ENCODE measurements at places on chromosomes 11 and 22. TPM values are rescaled to one million over a fixed set of nuclear protein-coding genes. Genes with fewer than 3 reads are reported as not detected.
A peak's percentile ranks its signal among the peaks of the same experiment; 100 is the strongest.

MUC6 gene
- total RNA-seq: not detected

GRCh38 chr22:26416670-26417276, 12.3 kb upstream of the ASPHD2 start:
- H3K4me1 ChIP-seq: no peaks in the 10 kb centered on the region
- H3K27ac ChIP-seq: no peak overlapping the region
- H3K36me3 ChIP-seq: no peaks in the 10 kb centered on the region

SLC7A4 gene
- total RNA-seq: 0.45 TPM

GRCh38 chr11:68329536-68329935, 17.1 kb downstream of the LRP5 start:
- H3K4me3 ChIP-seq: no peak overlapping the region
- no peaks in the 10 kb centered on the region for H3K36me3 ChIP-seq
- no peak for DNase-seq
- no peaks in the 10 kb centered on the region for H3K27me3 ChIP-seq

- H3K4me1 ChIP-seq: no peaks in the 10 kb centered on the region
- no peaks in the 10 kb centered on the region for H3K36me3 ChIP-seq
- H3K27me3 ChIP-seq: no peaks in the 10 kb centered on the region
- no peak overlapping the region for H3K27ac ChIP-seq
- no peak for DNase-seq
- H3K4me3 ChIP-seq: no peak overlapping the region
Observed at GRCh38 chr11:76854709-76855108, 6.0 kb upstream of the ACER3 start.

DNA sequence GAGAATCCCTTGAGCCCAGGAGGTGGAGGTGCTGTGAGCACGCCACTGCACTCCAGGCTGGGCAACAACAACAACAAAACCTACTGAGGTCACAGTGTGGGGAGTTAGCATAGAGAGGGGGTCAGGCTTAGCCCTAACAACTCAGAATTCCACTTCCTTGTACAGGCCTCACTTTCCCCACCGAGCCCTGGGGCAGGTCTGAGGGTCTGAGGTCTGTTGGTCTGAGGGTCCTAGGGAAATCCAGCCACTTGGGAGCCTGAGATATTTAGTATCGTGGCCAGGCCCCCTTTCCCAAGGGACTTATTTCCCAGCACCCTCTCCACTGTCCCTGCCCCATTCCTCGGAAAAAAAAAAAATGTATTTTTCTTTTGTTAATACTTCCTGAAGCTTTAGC, 34.8 kb upstream of the HORMAD2 start:
- no peak overlapping the region for H3K4me3 ChIP-seq
- no peaks in the 10 kb centered on the region for H3K36me3 ChIP-seq
- no peaks in the 10 kb centered on the region for H3K27me3 ChIP-seq
- H3K27ac ChIP-seq: peak overlapping the region; percentile 27
- peaks cover 31% of the 10 kb centered on the region for H3K4me1 ChIP-seq
- no peak for DNase-seq

GRCh38 chr11:92267968-92268367, 43.4 kb downstream of the FAT3 start:
- H3K36me3 ChIP-seq: no peaks in the 10 kb centered on the region
- no peaks in the 10 kb centered on the region for H3K4me1 ChIP-seq
- H3K4me3 ChIP-seq: no peak overlapping the region
- no peak for DNase-seq
- no peaks in the 10 kb centered on the region for H3K27me3 ChIP-seq

- H3K4me3 ChIP-seq: no peak overlapping the region
- DNase-seq: peak; percentile 84
- no peaks in the 10 kb centered on the region for H3K27me3 ChIP-seq
- H3K4me1 ChIP-seq: peaks cover 20% of the 10 kb centered on the region
- peak overlapping the region; percentile 34 for H3K27ac ChIP-seq
Observed at GRCh38 chr11:47913529-47914244, 65.5 kb upstream of the NUP160 start.

SHISA8 gene
- not detected for total RNA-seq

DNA sequence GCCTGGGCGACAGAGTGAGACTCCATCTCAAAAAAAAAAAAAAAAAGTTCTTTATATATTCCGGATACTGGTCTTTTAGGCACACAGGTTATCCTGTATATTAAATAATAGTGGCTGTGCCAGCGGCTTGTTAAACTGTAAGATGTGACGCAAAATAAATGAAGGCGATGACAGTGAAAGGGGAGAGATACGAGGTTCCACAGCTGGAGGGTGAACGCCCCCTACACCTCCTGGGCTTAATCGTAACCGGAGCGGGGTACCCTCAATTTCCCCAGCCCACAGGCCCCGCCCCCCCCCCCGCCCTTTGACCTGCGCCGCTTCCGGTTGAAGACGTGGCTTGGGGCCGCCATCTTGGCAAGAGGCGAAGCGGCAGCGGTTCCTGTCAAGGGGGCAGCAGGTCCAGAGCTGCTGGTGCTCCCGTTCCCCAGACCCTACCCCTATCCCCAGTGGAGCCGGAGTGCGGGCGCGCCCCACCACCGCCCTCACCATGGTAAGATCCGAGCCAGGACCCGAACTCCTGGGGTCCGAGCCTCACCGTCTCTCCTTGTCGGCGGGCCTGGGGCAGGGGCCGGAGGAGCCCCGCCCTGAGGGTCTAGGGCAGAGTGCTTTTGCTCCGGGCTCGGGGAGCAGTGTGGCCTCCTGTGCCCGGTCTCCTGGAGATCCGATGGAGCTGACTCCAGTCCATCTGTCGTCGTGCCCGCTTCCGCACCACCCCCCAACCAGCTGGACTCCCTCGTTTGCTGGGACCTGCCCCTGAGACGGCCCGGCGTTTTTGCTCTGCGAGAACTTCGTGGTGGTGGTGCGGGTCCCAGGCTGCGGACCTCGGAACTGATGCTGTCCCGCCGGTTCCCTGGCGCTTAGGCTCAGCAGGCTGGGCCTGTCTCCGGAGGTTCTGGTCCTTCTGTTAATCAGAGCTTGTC, at the start of gene ARCN1:
Gene ARCN1, plus strand, starts transcription at position 349 of the 920 bp plus-strand sequence. Its CDS starts 139 bp downstream, at position 488.
- H3K36me3 ChIP-seq: no peaks in the 10 kb centered on the region
- peak within 1 kb of the TSS; percentile 60 for H3K4me3 ChIP-seq
- peak within 1 kb of the TSS; percentile 99 for H3K27ac ChIP-seq
- H3K4me1 ChIP-seq: peaks cover 24% of the 10 kb centered on the region
- H3K27me3 ChIP-seq: no peaks in the 10 kb centered on the region

DNA sequence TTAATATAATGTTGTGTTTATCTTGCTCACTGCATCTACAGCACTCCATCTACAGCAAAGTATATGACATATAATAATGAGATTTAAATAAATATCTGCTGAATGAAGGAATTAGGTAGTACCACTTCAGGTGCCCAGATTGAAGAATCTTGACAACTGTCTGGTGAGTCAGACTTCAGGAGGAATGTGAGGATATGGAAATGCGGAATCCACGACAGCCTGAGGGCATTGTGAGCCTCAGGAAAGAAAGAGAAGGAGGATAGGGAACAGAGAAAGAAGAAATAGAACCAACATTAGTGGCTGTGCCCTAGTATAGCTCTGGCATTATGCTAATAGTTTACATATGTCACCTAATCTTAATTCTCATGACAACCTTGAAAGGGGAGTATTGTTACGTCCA, 304.4 kb downstream of the AASDHPPT start:
- no peak overlapping the region for H3K27ac ChIP-seq
- H3K27me3 ChIP-seq: no peaks in the 10 kb centered on the region
- H3K36me3 ChIP-seq: no peaks in the 10 kb centered on the region
- no peak for DNase-seq
- no peaks in the 10 kb centered on the region for H3K4me1 ChIP-seq

DMC1 gene
- total RNA-seq: 0.78 TPM

DNA sequence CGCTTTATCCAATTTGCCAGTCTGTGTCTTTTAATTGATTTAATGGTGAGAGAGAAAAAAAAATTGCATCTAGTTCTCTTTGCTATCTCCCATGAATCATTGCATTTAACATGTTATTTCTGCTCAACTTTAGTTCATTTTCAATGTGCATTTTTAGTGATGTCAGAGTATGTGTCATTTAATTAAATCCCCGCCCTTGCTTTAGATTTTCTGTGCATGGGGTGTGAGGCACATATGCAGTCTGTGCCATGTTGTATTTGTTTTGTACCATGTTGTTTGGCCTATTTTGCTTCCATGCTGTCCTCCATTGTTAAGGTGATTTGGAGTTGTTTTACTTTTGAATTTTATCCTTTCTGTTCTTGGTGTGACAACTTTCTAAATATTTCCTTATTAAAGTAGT, 8.3 kb upstream of the NCR3LG1 start:
- H3K4me1 ChIP-seq: no peaks in the 10 kb centered on the region
- H3K4me3 ChIP-seq: no peak overlapping the region
- DNase-seq: no peak
- H3K27ac ChIP-seq: no peak overlapping the region
- no peaks in the 10 kb centered on the region for H3K36me3 ChIP-seq

DNA sequence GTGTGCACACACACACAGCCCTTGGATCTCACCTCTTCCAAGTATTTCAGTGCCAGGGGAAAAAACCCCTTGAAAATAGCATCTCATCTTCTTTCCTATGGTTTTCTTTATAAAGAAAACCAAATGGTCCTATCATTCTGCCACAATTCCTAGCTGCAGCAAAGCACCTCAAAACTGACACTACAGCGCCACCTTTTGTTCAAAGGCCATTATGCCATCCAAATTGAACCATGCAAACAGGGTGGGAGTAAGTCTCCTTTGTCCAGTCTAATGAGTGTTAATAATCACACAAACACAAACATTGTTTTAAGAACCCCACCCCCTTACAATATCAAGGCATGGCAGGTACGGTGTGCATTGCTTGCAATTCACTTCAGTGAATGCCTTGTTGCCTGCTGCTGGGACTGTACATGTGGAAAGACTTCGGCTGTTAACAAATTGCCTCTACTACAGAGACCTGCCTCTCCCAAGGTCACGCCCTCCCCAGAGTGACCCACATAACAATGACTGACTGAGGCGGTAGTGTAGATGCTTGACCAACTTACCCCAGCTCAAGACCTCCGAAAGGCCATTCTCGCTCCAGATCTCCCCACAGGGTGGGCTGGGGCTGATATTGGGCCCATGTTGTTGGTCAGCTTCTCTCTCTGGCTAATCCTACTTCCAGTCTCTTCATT, 31.7 kb downstream of the FAM181B start:
- no peak for DNase-seq
- no peaks in the 10 kb centered on the region for H3K36me3 ChIP-seq
- no peak overlapping the region for H3K27ac ChIP-seq
- H3K4me3 ChIP-seq: no peak overlapping the region
- H3K4me1 ChIP-seq: no peaks in the 10 kb centered on the region

PARVG gene
- total RNA-seq: 2.4 TPM

SOX6 gene
- 17.9 TPM for total RNA-seq

DNA sequence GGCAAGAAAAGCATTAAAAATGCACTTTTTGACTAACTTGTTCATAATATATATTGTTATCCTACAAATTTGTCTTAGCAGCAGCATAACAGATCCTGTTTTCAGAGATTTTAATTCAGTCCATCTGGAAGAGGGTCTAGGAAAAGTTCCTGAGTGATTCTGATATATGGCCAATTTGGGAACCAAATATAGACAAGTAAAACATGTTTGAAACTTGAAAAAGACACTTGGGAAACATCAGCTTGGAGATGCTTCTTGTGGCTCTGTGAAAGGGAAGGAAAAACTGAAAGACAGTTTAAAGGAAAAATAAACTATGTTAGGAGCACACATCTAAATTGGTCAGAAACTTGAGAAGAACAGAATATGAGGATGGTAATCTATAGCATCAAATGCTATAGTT, 697.5 kb downstream of the CNTN5 start:
- H3K4me3 ChIP-seq: no peak overlapping the region
- no peaks in the 10 kb centered on the region for H3K4me1 ChIP-seq
- H3K36me3 ChIP-seq: no peaks in the 10 kb centered on the region

RASL10A gene
- total RNA-seq: 1.7 TPM

DNA sequence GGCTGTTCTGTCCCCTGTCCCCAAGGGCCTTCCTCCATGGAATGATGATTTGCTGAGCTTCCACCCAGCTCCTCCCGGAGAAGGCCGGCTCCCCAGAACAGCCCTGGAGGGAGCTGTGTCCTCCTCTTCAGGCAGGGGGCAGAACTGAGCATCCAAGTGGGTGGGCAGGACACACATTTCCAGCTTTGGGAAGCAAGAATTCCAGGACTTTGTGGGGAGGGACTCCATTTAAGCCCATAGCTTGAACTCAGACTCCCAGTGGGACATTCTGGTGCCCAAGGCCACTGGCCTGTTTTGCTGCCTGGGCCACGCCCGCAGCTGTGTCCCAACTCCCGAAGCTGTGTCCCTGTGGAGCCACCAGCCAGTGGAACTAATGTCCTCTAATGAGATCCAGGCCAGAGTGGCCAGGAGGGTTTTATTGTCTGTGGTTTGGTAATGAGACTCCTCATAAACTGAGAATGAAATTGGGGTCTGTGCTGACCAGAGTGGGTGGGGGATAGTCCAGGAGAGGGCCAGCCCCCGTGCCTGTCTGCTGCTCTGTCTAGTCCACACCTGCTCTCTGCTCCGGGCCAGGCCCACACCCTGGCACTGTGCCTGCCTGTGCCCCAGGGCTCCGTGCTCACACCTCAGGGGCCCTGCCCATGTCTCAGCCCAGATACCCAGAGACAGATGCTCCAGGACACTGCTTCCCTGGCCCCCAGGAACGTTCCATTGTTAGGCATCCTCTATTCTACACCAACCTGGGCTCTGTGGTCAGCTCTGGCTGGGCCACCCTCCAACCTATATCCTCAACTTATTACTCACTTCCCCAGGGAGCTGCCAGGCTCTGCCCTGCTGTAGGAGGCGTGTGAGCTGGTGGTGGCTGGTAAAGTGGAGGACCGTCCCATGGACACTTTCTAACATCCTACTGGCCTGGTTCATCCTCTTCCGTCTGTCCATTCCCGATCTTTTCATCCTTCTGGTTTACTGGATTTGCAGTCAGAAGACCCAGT, 7.6 kb downstream of the NECTIN1 start:
- DNase-seq: no peak
- H3K4me3 ChIP-seq: no peak overlapping the region
- H3K27ac ChIP-seq: no peak overlapping the region
- peaks cover under 1% of the 10 kb centered on the region for H3K4me1 ChIP-seq
- H3K36me3 ChIP-seq: no peaks in the 10 kb centered on the region

TEAD1 gene
- total RNA-seq: 94.7 TPM

DNA sequence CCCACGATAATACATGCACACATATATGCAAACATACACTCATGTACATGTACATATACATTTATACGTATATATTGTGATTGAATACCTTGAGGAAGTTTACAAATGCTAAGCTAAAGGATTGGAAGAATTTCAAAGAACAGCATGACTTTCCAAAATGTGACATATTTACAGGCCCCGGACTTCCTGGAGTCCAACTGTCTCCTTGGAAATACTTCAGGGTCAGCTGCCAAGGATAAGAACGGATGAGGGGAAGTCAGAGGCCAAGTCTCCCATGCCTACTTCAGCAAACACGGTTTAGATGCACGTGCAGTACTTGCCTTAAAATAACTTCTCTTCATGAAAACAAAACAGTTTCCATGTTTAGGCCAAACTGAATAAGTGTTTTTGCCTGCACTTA, 213.6 kb downstream of the DYNC2H1 start:
- H3K27me3 ChIP-seq: no peaks in the 10 kb centered on the region
- H3K4me1 ChIP-seq: peaks cover 5% of the 10 kb centered on the region
- DNase-seq: no peak

All from thyroid gland (tissue), 4 donors.